HTR-8/SVneo (cell line): ENCODE measurements at places on chromosomes 1 and 21.

DNA sequence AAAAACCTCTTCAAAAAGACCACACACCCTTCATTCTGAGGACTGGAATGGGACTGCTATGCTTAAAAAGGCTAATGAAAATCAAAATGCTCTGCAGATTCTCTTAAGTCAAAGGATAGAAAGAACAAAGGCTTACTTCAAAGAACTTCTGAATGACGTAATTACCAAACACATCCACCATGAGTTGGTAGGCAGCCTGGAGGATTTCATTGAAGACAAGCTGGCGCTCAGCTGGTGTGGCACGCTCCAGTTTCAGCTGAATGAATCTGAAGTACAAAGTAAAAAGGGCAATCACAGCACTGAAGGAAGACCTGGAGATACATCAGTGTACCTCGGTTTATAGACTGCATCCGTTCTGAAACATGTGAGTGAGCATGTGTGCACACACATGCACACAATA is 43.5 kb upstream of the SDC3 start:
- no peak for DNase-seq

DNA sequence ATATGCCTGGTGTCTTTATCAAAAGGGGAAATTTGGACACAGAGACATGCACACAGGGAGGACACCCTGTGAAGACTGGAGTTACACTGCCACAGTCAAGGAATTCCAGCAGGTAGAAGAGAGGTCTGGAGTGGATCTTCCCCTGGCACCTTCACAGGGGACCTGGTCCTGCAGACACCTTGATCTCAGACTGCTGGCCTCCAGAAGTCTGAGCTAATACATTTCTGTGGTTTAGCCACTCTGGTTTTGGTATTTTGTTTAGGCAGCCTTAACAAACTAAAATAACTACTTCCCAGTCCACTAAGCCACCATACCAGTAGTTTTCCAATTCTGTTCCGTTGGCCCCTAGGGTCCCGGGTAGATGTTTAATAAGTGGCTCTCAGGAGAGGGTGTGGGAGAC is 164.7 kb downstream of the SETD4 start:
- DNase-seq = no peak

- DNase-seq = no peak
Observed at GRCh38 chr21:41317063-41317392, 427 bp downstream of the FAM3B start.

- DNase-seq = no peak
Observed at GRCh38 chr21:46437096-46437498, 21.6 kb upstream of the DIP2A start.

DNA sequence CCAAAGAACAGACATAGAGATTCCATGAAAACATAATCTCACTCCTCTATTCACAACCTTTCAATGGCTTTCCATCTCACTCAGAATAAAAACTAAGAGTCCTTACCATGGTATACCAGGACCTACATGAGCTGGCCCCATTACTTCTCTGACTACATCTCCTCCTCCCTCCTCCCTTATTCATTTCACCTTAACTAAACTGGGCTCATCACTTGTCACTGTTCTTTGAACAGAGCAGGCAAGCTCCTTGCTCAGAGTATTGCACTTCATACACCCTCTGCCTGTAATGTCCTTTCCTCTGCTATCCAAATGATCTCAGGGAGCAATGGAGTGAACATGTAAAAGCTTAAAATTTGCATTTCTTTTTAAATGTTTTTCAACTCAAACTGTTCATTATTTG is 142.0 kb downstream of the MRPL39 start:
- DNase-seq = no peak

DNA sequence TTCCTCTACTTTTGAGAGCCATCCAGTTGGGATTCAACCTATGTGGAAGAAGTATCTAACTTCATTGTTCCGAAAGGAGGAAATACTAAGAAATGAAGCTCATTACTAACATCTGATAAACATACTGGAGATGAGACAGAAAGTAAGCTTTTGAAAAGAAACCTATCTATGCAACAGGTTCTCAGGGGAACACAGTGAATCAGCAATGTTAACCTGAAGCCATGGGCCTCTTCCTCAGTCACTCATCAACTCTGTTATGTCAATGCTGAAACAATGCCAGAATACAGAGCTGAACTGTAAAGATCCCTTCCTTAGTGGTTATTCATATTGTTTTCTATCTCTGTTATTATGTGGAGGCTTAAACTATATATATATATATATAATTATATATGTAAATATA is 55.5 kb upstream of the ESRRG start:
- DNase-seq = no peak

GRCh38 chr1:224565611-224566406 is 50.3 kb upstream of the CNIH3 start:
- DNase-seq = no peak

GRCh38 chr1:201662646-201663045 is 123.7 kb downstream of the NAV1 start:
- no peak for DNase-seq

GRCh38 chr1:208551633-208552320 is 307.6 kb upstream of the PLXNA2 start:
- no peak for DNase-seq

- peak; percentile 6 for DNase-seq
Observed at GRCh38 chr1:13700521-13701270, 708 bp downstream of the PRDM2 start.

- DNase-seq = no peak
Observed at GRCh38 chr1:45867697-45868348, 64.4 kb downstream of the MAST2 start.

GRCh38 chr1:221667504-221667903 is 74.4 kb downstream of the DUSP10 start:
- DNase-seq = peak; percentile 21

GRCh38 chr1:156927215-156928042 is 7.0 kb downstream of the LRRC71 start:
- DNase-seq = peak; percentile 80

DNA sequence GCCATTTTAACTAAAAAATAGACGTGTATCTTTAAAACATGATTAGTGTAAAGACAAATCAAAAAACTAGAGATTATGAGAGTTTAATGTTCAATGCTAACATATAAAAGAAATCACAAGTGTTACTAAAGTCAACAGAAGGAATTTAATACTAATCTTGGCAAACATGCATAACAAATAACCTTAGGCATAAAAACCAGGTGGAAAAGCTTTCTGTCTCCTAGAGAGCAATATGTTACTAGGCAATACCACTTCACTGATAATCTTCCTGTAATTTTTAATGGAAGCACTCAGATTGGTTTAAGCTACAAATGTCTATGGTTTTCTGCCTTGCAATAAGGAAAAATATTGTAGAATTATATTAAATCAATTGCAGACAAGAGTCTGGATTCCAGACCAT is 121.9 kb downstream of the NME7 start:
- no peak for DNase-seq

DNA sequence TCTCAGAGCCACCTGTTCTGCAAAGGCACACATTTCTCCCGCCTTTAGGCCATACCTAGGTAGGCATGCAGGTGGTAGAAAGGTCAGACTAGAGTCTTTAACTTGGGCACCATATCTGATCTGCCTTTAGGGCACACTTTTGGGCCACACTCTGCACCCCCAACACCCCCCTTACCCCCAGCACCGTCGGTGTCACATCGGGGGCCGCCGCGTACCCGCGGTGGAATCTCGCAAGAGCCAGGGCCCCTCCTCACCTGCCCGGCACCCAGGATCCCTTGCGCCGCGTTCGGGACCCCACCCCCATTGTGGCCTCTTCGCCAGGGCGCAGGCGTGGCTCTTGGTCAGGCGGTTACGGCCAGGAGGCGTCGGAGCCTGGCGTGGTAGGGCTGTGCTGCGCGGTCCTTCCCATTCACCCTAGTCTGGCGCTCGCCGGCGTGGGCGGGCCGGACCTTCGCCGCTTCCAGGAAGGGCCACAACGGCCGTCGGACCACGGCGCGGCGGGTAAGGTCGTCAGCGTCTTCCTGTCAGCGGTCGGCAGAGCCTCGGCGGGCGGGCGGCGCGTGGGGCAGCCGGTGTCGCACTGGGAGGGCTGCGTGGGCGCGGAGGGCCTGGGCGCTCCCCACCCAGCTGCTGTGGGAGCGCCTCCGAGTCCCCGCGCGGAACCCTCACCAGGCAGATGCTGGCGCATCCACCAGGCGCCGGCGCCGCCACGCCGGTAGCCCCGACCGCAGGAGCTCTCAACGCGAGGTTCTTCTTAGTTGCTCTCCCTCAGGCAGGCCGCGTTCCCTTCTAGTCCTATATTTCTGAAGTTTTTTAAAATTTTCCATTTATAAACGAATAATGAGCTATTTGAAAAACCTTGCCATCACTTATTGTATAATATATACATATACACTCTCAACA is at the start of gene DNAH14:
Gene DNAH14 (plus strand): TSS at position 341 of the 903 bp plus-strand sequence. CDS start 23,028 bp downstream, outside the sequence.
- peak; percentile 73 for DNase-seq

DNA sequence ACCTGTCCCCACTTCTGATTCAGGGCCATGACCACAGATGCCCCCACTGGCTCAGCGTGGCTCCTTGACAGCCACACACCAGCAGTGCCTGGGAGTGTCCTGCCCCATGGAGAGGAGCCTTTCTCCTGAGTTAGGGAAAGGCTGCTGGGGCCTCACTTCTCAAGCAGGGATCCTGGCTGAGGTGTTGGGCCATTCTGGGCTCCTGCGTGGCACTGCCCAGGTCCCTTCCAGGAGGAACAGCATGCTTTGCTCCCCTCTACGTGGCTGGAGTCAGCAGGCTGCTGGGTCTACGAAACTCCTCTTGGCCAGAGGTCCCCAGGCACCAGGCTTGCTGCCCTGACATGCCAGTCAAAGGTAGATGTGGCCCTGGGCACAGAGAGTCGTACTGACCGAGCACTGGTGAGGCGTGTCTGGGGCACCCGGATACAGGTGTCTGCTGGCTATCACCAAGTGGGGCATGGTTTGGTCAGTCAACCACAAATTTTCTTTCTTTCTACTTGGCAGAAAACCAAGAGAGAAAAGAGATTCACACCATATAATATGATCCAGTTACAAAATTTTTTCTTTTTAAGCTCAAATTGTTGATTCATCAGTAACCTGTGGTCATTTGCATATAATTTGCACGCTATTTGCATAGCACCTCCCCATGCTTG is 4.1 kb downstream of the ADORA1 start:
- no peak for DNase-seq
